ENCODE measurements at places on chromosomes 1 and 21.

- no peak for DNase-seq
Observed at GRCh38 chr1:33634806-33635205, 162.4 kb downstream of the ZSCAN20 start.

- DNase-seq = no peak
Observed at GRCh38 chr1:43432171-43432860, 21.4 kb downstream of the HYI start.

- DNase-seq = no peak
Observed at GRCh38 chr1:5953386-5953785, 38.8 kb downstream of the NPHP4 start.

- no peak for DNase-seq
Observed at GRCh38 chr21:45010860-45011259, 63.5 kb upstream of the ADARB1 start.

GRCh38 chr1:17624611-17625233 lies 85.2 kb downstream of the ARHGEF10L start:
- no peak for DNase-seq

DNA sequence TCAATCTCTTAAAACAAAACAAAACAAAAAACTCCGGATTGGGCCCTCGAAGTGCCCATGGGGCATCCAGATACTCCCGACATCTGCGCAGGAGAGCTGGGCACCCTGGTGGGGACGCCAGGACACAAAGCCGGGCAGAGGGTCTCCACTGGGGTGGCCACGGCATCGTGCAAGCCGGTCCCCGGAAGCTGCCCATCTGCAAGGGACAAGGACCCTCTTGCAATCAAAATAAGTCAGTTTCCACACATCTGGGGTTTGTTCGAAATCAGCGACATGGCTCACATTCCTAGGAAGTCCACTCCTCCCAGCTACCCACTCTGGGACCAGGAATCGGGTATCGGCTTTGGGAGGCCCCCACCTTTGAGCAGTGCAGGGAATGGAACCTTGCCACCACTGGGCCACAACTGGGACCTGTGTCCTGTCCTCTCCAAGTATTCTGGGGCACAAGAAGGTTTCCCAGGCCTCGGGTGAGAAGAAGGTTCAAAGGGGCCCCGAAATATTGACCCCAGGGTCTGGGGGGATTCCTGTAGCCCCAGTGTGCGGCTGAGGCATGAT lies 4.6 kb upstream of the PRDM16 start:
- DNase-seq = no peak
